ENCODE measurements at places on chromosomes 12 and 14.
A peak's percentile ranks its signal among the peaks of the same experiment; 100 is the strongest.

- peak; percentile 31 for DNase-seq
Measured at GRCh38 chr14:21852061-21852664, 178.5 kb upstream of the OR4E1 start.

- DNase-seq = no peak
Measured at GRCh38 chr14:63960926-63961567, 108.2 kb downstream of the SYNE2 start.

DNA sequence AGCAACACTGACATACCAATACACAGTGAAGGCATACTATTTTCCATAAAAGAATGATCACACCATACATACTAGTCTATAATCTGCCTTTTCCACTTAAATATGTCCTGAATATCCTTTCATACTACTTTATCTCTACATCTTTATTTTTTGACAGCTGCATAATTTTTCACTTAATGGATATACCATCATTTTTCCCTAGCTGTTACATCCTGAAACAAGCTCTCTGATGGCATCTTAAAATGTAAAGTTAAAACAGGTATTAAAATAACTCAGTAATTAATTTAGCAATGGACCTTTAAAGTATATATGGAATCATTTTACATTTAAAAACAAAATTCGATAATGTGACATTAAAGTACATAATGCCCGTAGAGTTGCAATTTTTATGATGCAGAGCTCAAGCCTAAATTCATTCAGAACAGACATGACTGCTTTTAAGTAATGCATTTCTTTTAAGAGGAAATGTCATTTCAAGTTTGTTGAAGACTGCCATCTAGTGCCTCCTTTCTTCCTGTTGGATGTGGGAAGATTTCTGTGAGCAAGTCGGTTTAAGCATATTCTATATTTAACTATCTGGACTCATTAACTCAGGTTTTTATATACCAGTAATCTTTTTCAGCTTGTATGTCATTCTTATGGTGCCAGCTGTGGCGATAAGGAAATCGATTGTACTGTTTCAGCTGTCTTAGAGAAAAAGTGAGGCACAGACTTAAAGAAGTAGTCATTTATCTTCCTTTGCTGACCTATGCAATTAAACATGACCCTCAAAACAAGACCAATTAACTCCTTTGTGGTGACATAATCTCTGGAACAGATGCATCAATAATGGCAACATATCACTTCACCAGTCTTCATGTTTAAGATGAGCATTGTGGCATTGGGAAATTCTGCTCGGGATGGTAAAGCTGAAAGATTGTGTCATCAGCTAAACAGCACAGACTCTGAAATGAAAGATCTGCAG, 20.3 kb downstream of the PRICKLE1 start:
- no peak for DNase-seq

GRCh38 chr12:47901718-47902093, 3.1 kb downstream of the VDR start:
- no peak for DNase-seq

DNA sequence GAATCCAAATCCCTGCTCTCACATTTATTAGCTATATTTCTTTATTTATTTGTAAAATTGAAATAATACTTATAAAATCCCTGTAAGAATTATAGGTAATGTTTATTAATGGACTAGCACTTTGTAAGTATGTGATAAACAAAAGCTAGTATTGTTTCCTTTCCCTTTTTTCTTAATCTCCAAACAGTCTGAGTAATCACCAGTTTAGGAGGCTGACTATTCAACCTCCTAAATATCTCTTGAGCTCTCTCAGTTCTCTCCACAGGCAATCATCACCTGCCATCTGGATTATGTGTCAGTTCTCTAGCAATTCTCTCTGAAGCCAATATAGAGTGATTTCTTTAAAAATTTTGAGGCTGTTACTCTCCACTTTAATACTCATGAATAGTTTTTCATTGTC, 9.2 kb upstream of the LYZ start:
- no peak for DNase-seq

DNA sequence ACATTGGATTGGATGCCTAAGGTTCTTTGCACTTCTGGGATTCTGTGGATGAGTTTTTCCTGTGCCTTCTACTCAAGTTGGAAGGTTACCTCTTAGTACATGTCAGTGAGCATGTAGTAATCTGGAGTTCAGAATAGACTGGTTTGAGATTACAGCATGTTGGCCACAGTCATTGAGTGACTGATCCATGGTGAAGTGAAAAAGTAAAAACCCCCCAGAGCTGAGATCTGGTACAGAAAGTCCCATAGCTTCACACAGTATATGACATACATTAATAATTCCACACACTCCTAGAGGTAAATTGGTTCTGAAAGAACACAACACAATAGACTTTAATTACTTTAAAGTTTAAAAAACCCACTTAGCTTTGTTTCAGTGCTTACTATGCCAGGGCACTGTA, 11.9 kb upstream of the CCND2 start:
- DNase-seq = no peak

All from CD8-positive, alpha-beta memory T cell (primary cell).